T-helper 2 cell (primary cell): ENCODE measurements at places on chromosomes 11 and 22.

DNA sequence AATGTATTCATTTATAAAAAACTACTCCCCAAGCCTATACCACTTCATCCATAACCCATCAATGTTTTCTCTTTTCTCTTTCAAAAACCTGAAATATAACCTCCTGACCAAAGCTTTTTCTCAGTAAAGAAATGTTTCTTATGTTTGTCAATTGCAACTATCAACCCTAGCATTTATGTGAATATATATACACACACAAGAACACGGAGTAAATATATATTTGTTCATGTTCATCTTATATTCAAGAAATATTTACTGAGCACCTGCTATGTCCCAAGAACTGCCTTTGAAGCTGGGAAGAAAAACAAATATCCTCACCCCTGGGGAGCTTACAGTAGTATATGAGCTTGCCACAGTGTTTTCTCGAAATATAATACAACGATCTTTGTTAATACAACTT is 3.5 kb downstream of the MRTFA start:
- DNase-seq: no peak

- no peak for DNase-seq
Observed at GRCh38 chr11:2934021-2934550, 4.9 kb upstream of the PHLDA2 start.

GRCh38 chr11:132119573-132119972 is 749.2 kb downstream of the NTM start:
- DNase-seq: no peak

GRCh38 chr11:118895093-118896039 is 11.7 kb downstream of the CXCR5 start:
- DNase-seq: peak; percentile 71

- no peak for DNase-seq
Observed at GRCh38 chr11:57474017-57474802, 13.9 kb downstream of the RTN4RL2 start.

GRCh38 chr11:31656051-31656450 is 146.5 kb downstream of the ELP4 start:
- DNase-seq: no peak

DNA sequence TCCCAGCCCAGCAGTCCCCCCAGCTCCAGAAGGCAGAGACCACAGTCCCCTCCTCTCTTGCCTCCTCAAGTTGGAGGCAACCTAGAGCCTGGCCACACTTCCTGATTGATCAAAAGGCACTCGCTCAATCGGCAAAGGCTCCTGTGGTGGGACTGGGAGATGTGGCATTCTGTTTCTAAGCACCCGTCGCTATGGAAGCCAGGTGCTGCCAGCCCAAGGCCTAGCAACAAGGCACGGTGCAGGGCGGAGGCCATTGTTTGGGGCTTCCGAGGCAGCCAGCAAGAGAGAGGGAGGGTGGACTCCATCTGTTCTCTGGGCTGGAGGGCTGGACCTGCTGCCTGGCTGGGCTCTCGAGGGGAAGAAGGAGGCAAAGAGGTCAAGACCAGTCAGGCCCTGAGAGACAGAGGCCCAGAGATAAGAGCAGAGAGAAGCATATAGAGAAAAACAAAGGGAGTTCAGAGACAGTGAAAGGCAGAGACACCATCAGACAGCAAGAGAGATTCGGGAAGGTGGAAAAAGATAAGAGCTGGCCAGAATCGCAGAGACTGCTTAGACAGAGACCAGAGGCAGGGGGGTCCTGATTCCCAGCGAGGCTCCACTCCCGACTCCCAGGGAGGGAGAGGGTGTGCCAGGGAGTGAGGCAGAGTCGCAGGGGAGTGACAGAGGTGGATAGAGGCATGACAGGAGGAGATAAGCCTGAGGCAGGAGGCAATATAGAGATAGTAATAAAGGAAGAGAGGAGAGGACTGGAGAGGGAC is 21.2 kb downstream of the PDE2A start:
- DNase-seq: no peak

- no peak for DNase-seq
Observed at GRCh38 chr11:64107303-64107702, 58.6 kb downstream of the MACROD1 start.

- no peak for DNase-seq
Observed at GRCh38 chr22:16824716-16825687, at the start of gene XKR3. XKR3 (minus strand) TSS chr22:16825411; CDS start chr22:16808073, 17,338 bp downstream.

GRCh38 chr11:25377466-25377865 is 880.6 kb downstream of the LUZP2 start:
- no peak for DNase-seq

GRCh38 chr11:127002669-127003259 is 2.2 kb upstream of the KIRREL3 start:
- no peak for DNase-seq

GRCh38 chr22:19503869-19504268 is 20.3 kb downstream of the CLDN5 start:
- no peak for DNase-seq

DNA sequence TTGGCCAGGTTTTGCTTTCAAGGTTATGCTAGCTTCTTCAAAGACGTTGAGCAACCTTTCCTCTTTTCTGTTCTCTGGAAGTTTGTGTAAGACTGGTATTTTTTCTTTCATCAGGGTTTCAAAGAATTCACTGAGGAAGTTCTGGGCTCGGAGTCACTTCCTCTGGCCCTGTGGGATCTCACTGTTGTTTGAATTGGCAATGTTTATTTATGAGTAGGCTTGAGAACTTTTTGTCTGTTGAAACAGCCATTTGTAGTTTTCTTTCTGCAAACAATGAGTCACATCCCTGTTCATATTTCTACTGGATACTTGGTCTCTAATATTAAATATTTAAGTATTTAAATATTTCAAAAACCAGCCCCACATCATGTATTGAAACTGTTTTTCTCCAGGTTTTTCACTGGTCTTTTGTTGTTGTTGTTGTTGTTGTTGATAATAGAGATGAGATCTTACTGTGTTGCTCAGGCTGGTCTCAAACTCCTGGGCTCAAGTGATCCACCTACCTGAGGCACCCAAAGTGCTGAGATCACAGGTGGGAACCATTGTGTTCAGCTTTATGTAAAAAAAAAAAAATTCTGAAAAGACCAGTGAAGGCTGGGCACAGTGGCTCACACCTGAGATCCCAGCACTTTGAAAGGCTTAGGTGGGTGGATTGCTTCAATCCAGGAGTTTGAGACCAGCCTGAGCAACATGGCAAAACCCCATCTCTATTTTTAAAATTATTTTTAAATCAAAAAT is 26.9 kb downstream of the SUSD2 start:
- no peak for DNase-seq

DNA sequence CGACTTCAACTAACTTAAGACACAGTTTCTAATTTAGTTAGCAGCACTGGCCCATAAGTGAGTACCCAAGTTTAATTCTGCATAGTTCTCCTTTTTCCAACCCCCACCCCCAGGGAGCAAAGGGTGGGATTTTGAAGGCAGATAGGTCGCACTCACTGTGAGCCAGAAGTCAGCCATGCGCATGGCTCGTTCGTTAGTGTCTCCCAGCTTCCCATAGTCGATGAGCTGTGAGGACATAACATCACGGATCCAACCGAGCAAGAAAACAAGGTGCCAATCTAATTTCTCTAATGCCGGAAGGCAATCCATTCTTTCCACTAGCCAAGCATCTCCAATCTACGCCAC is 577 bp downstream of the MRPL17 start:
- no peak for DNase-seq

DNA sequence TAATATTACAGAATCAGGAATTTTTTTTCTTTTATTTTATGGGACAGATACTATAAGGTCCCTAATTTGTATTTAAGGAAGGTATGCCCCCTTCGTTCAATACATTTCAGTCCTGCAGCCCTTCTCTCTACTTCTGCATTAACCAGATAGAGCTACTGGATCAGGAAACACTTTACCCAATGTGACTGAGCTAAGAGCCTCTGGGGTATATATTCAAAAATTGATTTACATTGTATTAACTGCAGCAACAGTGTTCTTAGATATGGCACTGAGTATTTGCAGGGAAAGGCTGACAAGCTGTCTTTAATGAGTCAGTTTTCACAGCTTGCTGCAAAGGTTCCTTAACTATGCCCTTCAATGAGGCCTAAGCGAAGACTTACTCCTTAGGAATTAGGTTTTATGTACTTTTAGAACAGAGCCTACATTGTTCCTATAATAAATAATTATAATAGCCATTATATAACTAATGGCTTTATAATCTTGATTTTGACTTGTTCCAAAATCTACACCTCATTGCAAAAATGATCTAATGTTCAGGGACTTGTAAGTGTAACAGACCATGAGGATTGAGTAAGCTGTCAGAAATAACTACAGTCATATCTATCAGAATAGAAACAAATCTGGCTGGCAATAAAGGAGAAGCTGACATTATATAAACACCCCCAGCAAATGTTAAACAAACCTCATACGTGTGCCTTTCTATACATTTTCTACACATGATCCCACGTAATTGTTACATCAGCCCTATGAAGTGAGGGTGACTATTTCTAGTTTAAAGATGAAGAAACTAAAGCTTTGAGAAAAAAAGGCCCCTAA is 55.0 kb downstream of the DDI1 start:
- no peak for DNase-seq

GRCh38 chr11:117226388-117227385 is 5.2 kb downstream of the PCSK7 start:
- DNase-seq: peak; percentile 84

- no peak for DNase-seq
Observed at GRCh38 chr11:78234006-78234405, 45.3 kb downstream of the USP35 start.

DNA sequence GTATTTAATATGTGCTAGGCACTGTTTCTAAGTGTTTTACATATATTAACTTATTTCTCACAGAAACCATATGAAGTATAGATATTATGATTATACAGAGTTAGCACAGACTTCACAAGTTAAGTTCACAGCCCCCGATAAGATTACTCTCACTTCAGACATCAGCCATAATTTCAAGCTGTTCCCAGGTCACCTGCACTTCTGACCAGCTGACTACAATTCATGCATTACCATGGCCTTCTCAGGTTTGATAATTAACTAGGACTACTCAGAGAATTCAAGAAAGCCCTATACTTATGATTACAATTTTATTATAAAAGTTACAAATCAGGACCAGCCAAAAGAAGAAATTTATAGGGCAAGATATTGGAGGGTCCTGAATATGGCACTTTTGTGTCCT is 68.2 kb upstream of the RRM1 start:
- no peak for DNase-seq

DNA sequence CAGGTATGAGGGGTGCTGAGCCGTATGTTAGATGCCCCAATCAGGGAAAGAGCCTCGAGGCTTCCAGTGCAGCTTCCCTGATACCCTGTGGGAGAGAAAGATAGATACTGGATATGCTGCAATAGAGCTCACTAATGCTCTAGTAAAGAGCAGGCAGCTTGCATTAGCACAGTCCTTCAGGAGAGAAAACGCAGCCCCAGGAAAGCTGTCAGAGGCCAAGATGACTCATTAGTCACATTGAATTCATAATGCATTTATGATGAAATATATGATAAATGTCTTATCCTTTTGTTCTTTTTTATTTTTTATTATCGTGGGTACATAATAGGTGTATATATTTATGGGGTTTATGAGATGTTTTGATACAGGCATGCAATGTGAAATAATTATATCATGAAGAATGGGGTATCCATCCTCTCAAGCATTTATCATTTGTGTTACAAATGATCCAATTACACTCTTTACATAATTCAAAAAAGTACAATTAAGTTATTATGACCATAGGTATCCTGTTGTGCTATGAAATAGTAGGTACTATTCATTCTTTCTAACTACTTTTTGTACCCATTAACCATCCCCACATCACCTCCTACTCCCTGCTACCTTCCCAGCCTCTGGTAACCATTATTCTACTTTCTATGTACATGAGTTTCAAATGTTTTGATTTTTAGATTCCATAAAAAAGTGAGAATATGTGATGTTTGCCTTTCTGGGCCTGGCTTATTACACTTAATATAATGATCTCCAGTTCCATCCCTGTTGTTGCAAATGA is 94.5 kb upstream of the TOP3B start:
- no peak for DNase-seq

DNA sequence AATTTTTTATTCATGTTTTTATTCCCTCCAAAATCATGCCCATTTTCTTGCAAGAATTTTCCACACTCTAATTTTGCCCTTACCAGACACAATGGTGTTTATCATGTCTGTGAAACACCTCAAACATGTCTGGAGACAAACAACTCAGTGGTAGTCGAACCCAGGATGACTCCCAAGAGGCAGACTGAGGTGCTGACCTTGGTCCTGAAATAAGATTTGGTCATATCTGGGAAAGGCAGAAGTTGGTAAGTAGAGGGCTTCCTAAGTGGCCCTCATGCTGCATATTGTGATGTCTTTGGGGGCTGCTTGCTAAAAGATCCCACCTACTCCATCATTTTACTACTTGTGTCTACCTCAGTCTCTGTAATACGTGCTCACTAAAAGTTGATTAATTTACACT is 369.4 kb upstream of the ISX start:
- no peak for DNase-seq
